ENCODE measurements at places on chromosomes 3 and 15. TPM values are rescaled to one million over a fixed set of nuclear protein-coding genes. Genes with fewer than 3 reads are reported as not detected.

MTMR10 gene
- total RNA-seq: 41.6 TPM

CEMIP gene
- 1.1 TPM for total RNA-seq

TWF2 gene
- total RNA-seq: 124 TPM

GASK1A gene
- total RNA-seq: not detected

FMN1 gene
- total RNA-seq: under 0.01 TPM

STRIT1 gene
- total RNA-seq: not detected

DGKG gene
- 0.13 TPM for total RNA-seq

ATP13A5 gene
- not detected for total RNA-seq

RPS27L gene
- total RNA-seq: 207 TPM

LRRC2 gene
- total RNA-seq: 0.14 TPM

TIMP4 gene
- total RNA-seq: not detected

ITGA11 gene
- 0.14 TPM for total RNA-seq

ZBTB20 gene
- total RNA-seq: 21.8 TPM

PDZRN3 gene
- 0.07 TPM for total RNA-seq

ARGFX gene
- total RNA-seq: not detected

GNAT1 gene
- total RNA-seq: not detected

CGNL1 gene
- total RNA-seq: 55.5 TPM

ACAN gene
- total RNA-seq: 0.22 TPM

VGLL3 gene
- 3.7 TPM for total RNA-seq

All from thoracic aorta endothelial cell (primary cell).